ENCODE measurements at places on chromosomes 3 and 15.

- no peak for DNase-seq
Observed at GRCh38 chr3:195790901-195791300, 20.8 kb downstream of the MUC4 start.

DNA sequence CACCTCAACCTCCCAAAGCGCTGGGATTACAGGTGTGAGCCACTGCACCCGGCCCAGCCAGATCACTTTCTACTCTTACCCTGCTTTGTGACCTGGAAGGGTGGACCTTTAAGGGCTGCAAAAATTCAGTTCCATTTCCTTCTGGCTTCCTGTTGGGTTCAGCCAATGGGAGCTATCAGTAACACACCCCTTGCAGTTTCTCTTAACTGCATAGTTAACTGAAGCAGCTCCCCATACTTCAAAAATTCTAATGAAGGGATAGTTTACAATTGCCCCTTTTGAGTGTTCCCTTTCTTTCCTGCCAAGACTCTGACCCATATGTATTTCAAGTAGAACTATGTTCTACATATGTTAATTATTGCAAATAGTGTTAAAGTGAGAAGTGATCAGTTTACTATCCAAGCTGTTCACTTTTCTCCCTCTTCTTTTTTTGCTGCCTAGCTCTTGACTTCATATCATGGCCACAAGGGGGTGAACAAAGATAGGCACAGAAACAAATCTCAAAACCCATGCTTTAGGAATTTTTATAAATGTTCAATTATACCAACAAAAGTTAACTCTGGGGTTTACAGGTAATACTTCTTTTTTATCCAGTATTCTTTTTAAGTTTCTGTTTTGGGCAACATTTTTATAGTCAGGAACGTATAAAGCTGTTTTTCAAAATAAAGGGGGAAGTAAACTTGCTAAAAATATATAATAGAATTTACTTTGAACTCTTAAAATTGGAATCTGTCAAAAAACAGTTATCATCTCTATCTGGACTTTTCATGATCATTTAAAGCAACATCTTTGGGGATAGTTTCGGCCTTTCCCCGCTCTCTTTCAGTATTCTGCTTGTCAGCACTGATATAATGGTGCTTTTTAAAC is 8.1 kb downstream of the PGBD4 start:
- no peak for DNase-seq

- DNase-seq = no peak
Observed at GRCh38 chr15:83653288-83653638, 660 bp upstream of the ADAMTSL3 start.

- DNase-seq = no peak
Observed at GRCh38 chr15:66963710-66964109, 101.7 kb upstream of the SMAD3 start.

DNA sequence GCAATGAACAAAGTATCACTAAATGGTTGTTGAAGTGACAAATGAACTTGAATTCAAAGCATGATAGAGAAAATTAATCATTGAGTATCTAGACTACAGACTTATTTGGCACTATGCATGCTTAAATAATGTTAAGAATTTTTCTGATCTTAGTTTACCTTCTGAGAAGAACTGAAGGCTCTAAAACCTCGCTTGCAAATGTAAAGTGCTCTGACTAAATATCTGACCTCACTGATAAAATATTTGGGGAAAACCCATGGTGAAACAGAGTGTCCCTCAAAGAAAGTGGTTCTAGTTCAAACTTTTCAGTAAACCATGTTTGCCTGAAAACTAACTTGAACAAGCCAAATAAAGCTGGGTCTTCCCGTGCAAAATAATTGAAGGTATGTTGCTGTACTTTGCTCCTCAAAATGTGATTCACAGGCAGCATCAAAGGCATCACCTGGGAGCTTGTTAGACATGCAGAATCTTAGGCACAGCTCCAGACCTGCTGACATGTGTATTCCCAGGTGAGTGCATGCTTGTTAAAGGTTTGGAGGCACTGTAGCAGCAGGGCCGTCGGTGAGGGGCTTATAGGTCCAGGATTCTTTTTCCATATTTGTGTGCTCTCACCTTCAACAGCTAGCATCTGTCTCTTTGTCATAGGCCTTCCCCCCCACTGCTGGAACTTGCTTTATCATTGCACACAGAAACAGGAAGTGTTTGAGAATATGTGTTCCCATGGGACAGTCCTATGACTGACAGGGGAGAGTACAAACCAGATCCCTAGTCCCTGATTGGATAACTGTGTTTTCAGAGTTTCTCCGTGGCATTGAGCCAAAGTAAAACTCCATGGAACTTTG is 524.2 kb upstream of the LMCD1 start:
- no peak for DNase-seq

DNA sequence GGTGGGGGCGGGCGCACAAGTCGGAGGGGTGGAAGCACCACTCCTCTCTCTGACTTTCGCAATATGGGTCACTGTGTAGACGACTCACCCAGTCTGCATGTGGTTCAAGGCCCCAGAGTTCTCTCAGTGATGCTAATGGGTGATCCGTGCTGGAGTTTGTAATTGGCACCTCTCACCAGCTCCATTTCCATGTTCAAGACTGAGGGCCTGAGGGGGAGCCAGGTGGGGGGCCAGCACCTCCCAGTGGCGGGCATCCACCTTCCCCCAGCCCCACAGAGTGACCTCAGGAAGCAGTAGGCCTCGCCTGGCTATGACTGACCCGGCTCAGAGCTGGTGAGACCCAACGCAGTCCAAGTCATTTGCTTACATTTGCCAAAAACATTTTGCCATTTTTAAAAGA is 230.0 kb upstream of the ST8SIA2 start:
- DNase-seq = no peak

- no peak for DNase-seq
Observed at GRCh38 chr3:186566772-186567071, 417 bp downstream of the TBCCD1 start.

DNA sequence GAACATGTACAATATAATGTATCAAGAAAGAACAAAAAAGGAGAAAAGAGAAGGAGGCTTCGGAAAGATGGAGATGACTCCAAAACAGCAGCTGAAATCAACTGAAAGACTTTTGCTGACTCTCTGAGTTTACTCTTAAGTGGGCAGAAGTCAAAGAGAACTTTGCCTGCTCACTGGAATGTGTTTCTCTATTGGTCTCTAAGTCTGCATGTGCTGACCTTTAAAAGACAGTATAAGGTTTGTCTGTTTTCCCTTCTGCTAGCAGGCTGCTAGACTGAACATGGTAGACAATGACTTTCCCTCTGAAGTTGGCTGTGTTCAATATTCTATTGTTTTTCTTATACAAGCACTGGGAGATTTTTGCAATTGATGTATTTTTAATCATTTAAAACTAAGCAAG is 7.2 kb upstream of the MAP4 start:
- DNase-seq = no peak

DNA sequence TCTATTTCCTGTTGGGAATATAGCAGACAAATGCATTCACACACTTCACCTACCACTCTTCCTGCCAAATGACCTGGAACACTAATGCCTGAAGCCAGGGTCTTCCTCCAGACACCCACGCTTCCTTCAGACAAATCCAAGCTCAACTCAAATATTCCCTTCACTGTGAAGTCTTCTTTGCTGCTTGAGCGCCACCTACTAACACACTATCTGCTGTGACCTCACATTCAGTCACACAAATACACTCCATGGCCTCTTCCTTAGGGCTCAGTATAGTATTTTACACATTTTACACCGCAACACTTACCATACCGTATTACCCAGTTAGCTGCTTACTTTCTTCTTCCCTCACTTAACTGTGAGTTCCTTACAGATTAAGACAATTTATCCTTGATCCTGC is 149.4 kb downstream of the SHOX2 start:
- no peak for DNase-seq

DNA sequence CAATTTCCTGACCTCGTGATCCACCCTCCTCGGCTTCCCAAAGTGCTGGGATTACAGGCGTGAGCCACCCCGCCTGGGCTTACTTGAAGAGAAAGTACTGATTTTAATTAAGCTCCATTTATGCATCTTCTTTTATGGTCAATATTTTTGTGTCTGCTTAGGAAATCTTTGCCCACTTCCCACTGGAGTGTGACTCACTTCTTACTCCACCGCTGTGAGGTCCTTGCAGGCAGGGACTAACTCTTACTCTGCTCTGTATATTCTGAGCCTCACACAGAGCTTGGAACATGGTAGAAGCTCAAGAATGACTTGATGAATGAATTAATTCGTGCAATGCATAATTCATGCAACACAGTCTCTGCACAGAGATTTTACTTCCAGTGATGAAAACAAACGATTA is 2.9 kb upstream of the TM4SF19 start:
- peak; percentile 10 for DNase-seq

GRCh38 chr15:25739687-25740121 is 123.4 kb downstream of the ATP10A start:
- DNase-seq = peak; percentile 53

DNA sequence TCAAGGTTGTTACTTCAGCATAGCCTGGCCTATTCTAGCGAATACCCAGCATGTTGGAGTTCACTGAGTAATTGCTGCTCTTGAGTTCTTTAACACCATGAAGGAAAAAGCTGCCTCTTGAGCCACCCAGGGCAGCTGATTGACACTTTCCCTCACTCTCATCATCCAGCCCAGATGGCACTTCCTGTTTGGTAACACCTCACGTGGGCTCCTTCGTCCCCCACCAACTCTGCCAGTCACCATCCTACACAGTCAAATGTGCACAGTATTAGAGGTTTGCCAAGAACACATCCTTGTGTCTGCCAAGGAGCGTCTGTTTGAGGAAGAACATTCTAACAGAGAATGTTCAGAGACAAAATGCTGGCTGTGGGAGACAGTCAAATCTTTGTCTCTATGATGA is 266.3 kb downstream of the RPLP1 start:
- peak; percentile 44 for DNase-seq

GRCh38 chr3:97899331-97899730 is 72.9 kb downstream of the RIOX2 start:
- no peak for DNase-seq

DNA sequence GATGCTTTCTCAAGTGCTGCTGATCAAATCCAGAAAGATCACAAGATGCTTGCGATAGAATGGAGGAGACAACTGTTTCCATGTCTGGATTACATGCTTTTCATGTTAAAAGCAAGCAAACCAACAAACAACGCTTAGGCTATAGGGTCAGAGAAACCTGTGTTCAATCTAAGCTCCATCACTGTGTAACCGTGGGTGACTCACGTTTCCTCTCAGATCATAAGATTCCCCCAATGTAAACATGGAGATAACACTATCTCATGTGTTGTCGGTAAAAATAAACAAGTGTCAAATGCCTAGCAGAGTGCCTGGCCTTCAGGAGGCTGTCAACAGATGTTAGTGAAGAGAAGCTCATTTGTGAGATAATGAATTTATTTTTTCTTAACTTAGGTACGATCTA is 907.8 kb downstream of the NTRK3 start:
- no peak for DNase-seq

DNA sequence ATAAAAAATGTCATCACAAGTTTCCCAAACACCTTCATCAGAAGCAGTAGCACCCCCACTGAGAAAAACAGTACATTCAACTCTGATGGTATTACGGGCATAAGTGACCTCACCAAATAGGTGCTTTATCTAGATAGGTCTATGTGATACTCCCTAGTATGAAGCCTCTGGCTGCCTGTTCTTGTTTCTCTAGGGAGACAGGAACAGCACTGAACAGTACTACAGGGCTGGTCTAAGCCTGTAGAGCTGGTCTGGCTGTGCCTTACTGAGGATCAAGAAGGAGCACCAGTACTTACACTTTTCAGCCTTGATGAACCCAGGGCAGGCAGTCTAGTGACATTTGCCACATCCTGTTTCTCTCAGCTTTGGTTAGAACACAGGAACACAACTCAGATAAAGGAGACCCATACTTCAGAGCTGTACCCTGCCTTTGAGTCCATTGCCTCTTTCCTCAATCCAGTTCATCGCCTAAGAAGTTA is 35.9 kb downstream of the OXNAD1 start:
- peak; percentile 75 for DNase-seq
